ENCODE measurements at places on chromosomes 1 and 21.

GRCh38 chr1:24233684-24234600, 46.9 kb upstream of the IFNLR1 start:
- no peak for DNase-seq

- DNase-seq = no peak
Observed at GRCh38 chr21:46554431-46555224, 50.3 kb downstream of the S100B start.

DNA sequence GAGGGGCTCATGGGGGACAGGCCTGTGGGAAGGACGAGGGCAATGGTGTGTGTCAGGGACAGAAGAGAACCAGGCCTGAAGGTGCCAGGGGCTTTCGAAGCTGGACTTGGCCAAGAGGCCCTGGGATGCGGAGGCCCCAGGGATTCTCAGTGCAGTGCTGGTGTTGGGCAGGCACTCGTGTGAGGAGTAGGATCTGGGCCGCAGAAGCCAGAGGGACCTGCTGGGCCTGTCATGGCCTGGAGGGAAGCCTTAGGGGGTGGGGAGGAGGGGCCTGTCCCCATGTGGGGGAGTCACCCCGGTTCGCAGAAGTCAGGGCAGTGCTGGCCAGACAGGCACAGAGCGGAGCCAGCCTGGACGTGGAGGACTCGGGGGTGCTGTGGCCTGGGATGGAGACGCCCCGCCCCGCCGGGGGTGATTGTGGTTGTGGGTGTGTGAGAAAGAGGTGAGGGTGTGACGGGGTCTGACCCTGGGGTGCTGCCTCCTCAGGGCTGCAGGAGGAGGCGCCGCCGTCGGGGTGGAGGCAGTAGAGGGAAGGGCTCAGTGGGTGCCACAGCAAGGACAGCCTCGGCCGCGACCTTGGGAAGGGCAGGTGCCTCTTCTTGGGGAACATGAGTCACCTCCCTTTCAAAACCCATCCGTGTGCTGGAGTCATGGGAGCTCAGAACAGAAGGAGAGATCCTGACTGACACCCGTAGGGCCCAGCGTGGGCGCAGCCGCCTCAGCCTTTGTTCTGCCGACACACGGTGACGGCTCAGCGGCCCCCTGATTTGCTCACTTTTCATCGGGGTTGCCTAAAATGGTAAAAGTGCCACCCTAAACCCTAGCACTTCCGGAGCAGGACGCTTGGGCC, 33.9 kb downstream of the FAAP20 start:
- no peak for DNase-seq

GRCh38 chr21:17351766-17352165, 161.1 kb upstream of the CXADR start:
- DNase-seq = no peak

DNA sequence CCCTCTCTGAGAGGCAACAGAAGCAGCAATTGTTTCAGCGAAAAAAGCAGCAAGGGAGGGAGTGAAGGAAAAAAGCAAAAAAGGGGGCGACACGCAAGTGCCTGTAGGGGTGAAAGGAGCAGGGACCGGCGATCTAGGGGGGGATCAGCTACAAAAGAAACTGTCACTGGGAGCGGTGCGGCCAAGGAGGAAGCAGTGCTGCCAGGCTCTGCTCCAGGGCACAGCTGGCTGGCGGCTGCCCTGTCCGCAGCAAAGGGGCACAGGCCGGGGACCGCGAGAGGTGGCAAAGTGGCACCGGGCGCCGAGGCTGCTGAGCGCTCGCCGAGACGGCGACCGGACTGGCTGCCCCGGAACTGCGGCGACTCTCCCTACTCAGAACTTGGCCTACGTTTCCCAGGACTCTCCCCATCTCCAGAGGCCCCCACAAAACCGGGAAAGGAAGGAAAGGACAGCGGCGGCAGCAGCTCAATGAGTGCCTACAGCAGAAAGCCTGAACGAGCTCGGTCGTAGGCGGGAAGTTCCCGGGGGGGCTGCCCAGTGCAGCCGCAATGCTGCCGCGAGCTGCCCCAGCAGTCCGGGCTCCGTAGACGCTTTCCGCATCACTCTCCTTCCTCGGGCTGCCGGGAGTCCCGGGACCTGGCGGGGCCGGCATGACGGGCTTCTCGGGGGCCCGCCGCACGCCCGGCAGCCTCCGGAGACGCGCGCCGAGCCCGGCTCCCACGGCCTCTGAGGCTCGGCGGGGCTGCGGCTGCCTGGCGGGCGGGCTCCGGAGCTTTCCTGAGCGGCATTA, 1.0 kb upstream of the CDKN2C start:
- DNase-seq = no peak

DNA sequence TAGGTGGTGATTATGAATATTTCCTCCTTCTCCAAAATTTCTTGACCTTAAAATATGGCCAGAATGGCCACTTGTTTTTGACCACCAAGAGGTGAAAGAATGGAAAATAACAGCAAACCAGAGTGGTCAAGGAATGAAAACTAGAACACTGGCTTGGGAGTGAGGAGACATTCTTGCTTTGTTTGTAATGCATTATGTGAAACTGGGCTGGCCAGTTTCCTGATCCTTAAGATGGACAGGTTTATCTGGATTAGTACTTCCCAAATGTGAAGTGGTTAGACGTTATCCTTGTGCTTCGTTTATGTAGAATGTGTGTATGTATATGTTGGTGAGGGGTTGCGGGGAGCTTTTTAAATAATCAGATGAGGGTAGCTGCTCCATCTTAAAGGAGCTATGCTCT, 12.8 kb downstream of the PLA2G4A start:
- DNase-seq = no peak

Measured in stimulated activated CD4-positive, alpha-beta T cell treated with anti-CD3 and anti-CD28 coated beads, Interleukin-1b, Interleukin-23, amount 100 ng/mL, for 1 hour (primary cell).